Adrenal gland (tissue), 19 donors: ENCODE measurements at places on chromosomes 16 and 17.
A peak's percentile ranks its signal among the peaks of the same experiment; 100 is the strongest.

GRCh38 chr17:36722121-36722902 lies 120.9 kb downstream of the MRM1 start:
- peak; percentile 31 for DNase-seq

DNA sequence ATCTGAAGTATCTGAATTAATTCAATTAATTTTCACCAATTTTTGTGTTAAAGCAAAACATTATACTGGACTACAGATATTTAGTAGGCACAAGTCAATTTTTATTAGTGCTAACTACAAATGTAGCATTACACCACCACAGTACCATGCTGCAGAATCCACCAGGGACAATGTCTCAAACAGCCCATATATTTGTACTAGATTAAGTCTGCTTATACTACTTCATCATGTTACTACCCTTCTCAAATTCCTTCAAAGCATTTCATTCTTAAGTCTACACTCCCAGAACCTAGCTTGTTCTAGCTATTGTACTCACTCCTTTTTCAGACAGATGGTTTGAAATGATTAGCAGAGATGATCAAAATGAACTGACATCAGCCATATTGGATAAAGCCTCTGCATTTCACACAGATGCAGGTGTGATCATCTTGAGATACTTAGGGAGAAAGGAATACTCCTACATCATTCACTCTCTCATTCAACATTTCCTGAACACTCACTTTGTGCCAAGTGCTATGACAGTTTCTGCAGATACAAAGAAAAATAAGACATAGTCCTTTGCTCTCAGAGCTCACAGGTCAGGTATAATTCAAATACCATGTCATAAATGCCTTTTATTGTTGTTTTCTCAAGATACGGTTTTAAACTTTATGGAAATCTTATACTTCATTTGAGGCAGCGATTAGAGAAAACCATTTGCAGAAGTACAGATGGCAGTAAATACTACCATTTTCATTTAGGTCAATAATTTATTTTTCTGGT lies 47.7 kb downstream of the SMURF2 start:
- no peak for DNase-seq

GRCh38 chr17:75842963-75843576 lies 1.1 kb downstream of the UNC13D start:
- DNase-seq = no peak

DNA sequence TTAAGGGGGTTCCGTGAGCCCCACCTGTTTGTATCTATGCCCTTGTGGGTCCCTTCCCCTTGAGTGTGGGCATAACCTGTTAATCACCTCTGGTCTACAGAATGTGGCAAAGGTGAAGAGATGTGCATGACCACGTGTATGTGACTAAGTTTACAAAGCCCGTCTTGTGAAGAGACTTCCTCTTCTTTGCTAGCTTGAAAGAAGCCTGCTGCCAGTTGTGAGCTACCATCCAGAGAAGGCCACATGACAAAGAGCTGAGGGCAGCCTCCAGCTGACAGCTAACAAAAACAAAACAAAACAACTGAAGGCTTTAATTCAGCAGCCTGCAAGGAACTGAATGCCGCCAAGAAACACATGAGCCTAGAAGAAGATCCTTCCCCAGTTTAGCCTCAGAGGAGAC lies 112.0 kb downstream of the AXIN2 start:
- no peak for DNase-seq

DNA sequence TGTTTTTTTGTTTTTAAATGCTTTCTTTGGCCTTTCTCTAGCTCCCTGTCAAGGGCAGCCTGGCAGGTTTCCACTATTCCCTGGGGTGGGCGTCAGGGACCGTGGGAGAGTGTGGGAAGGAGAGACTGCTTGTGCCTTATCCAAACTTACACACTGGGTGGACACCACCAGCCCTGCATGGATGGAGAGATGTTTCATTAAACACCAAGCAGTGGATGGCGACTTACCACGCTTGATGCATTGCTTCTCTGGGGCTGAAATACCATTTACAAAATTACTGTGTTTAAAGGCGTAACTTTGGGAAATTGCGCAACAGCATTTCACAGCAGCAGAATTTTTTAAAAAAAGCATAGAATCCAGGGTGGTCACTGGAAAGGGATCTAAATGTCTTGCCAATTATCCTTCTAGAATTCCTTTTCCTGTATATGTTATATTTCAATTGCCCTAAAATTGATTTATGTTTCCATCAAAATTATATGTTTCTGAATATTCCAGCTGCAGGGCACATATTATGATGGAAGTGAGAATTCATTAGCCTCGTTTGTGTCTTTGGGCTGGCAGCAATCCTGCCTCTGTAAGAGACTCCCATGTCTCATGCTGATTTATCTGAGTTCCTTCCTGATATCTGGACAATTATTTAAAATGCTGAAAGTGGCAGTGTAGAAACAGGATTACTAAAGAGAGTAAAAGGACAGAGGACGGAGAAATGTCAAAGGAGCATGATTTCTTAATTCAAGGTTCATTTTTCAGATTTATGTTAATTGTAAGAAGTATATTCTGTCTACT lies 247.3 kb downstream of the GRIN2A start:
- DNase-seq = peak; percentile 2

DNA sequence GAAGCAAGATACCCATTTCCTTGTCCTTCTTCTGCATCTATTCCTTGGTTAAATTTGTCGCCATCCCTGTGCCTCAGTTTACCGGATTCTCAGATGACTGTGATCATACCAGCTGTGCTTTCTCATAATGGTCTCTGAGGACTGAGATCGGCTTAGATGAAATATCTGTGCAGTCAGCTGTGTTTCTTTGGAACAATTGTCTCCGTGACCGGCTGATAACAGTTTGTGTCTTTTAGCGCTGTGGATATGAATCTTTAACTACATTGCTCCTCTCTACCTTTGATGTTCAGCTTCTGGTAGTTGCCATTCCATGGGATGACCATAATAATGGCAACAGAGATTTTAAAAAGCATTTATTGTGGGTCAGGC lies 473 bp downstream of the FTO start:
- no peak for DNase-seq

GRCh38 chr17:76121932-76122430 lies 18.4 kb upstream of the EXOC7 start:
- DNase-seq = no peak

DNA sequence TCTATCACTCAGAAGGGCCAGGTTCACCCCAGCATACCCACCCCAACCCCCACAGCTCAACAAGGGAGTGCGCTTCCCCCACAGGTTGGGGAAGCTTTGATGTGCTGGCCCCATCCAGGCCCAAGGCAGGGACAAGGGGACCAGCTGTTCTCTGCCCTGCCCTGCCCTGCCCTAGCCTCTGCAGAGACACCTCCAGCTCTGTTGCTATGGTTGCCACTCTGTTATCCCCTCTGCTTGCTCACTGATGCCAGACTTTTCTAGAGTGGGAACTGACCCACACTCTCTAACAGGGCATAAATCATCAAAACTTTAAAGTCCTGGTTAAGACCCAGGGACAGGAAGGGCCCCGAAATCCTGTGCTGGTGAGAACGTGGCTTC lies 50.4 kb upstream of the ENPP7 start:
- no peak for DNase-seq

GRCh38 chr16:1407753-1408152 lies 6.8 kb downstream of the UNKL start:
- DNase-seq = no peak

DNA sequence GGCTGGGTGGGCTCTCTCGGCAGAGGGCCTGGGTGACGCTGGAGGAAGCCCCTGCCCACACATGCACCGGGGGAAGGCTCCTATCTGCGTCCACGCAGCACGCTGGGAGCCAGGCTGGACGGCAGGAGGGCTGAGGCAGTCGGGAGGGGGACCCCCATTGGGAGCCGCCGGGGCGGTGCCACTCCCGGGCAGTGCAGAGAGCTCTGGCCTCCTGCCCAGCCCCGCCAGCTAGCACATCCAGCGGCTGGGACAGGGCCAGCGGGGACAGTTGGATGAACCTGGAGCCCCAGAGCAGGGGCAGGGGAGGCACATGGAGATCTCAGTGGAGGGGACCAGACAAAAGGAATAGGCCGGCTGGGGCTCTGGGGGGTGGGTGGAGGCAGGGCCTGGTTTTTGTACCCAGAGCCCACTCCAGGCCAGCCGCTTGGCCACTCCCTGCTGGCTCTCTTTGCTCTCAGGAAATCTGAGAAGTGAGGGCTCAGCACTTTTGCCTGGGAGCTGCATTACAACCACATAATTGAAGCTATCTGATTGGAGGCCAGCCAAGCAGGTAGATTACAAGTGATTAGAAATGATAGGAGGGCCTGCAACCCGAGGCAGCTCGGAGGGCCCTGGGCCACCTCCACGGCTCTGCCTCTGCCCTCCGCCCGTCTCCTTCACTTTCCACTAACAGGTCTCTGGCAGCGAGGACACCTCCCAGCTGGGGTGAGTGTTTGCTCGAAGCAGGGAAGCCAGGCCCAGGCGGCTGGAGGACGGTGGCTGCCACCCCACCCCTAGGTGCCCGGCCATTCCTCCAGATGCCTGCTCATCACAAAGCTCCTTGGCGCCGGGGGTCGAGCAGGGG lies 40.1 kb downstream of the ENGASE start:
- no peak for DNase-seq

DNA sequence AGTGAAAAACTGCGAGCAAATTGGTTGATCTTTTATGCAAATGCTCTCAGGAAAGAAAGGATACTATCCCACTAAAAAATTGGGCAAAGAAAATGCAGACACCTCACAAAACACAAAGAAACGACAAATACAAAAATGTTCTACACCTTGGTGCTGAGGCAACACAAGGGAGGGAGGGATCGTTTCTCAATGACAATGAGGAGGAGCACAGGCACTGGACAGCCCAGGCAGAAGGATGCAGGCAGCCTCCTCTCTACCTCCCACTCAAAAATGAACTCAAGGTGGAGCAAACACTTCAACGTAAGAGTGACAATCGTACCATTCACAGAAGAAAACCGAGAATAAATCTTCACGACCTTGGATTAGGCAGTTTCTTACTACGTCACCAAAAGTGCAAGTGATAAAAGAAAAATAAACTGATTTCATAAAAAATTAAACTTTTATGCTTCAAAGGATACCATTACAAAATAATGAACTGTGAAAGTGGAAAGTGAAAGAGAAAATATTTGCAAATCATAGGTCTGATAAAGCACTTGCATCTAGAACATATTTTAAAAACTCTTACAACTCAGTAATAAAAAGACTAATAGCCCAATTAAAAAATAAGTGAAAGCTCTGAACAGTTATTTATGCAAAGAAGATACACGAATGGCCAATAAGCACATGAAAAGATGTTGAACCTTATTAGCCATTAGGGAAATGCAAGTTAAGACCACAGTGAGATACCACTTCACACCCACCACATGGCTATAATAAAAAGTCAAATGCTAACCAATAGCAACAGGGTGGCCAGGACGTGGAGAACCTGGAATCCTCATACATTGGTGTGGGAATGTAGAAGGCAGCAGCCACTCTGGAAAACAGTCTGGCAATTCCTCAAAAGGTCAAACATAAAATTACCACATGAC lies 80.8 kb upstream of the TRAP1 start:
- DNase-seq = no peak

DNA sequence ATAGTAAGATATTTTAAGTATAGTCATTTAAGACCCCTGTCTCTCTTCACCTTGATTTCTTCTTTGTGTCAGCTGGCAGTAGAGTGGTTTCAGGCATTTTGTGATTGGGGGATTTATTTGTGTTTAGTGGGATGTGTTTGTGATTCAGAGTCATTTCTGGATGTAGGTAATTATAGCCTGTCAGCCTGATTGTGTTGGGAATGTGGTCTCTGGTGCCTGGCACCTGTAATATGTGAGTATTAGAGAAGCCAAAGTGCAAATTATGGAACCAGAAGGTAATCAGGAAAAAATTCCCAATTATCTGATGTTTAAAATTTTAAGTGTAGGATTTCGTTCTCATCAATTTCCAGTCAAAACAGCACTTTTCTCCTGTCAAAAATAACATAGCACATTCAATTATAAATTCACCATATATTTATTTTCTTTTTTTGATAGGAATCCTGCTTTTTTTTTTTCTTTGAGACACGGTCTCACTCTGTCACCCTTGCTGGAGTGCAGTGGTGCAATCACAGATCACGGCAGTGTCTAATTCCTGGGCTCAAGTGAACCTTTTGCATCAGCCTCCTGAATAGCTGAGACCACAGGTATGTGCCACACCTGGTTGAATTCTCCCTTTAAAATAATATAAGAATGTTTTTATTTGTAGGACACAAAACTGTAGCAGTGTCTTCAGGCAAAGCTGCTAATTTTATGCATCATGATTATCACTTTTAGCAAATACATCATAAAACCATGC lies 42.7 kb downstream of the ATF7IP2 start:
- no peak for DNase-seq

DNA sequence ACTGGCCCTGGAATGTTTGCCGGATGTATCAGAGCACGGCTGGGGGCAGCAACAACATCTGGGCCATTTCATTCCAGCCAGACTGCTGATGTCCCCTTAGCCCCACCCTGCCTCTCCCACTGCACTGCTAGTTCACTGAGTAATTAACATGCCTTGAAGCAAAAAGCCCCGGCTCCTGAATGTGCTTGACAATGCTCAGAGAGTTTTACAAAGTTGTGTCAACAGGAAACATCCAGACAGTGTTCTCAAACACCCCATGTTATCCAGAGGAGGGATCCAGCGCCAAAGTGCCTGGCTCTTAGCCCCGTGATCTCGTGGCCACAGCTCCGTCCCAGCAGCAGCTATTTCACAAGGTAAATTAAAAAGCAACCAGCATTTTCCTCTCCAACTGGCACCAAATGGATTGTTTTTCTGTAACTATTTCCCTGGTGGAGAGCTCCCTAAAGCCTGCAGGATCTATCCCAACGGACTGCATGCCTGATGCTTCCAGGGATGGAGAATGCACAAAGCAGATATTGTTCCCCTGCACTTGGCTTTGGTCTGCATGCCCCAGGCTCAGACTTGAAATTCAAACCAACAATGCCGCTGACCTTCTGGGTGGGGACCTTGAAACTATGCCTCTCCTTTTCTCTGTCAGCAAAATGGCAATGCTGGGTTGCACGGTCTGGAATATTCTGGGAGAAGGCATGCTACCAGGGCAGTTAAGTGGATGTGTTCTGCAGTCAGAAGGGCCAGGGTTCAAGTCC lies 115.6 kb upstream of the CDH5 start:
- peak; percentile 22 for DNase-seq

GRCh38 chr17:61710546-61710945 lies 119.5 kb upstream of the NACA2 start:
- no peak for DNase-seq

GRCh38 chr17:46194393-46195216 lies 1.4 kb upstream of the KANSL1 start:
- DNase-seq = peak; percentile 26

GRCh38 chr16:30394592-30395154 lies 547 bp upstream of the ZNF48 start:
- DNase-seq = no peak

- peak; percentile 42 for DNase-seq
Observed at GRCh38 chr17:59366773-59367656, 35.6 kb downstream of the YPEL2 start.
